Uterus (tissue), 4 donors: ENCODE measurements at places on chromosomes 16 and 17.

GRCh38 chr17:7357381-7357780 is 2.4 kb downstream of the TMEM95 start:
- no peak for DNase-seq

GRCh38 chr16:22813223-22813947 is 577 bp upstream of the HS3ST2 start:
- no peak for DNase-seq

DNA sequence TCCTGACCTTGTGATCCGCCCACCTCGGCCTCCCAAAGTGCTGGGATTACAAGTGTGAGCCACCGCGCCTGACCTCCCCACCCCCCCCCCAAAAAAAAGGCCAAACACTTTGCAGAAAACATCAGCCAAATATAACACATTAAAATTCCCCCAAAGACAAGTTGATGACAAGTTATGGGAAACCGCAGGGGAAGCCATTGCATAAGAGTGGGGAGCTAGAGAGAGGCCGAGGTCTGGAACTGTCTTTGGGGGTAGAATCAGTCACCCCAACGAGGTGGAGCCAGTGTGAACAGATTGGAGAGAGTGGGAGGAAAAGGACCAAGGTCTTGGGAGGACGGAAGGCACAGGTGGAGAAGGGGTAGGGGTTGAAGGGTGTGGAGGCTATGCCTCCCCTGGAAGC is 2.8 kb downstream of the DRC3 start:
- DNase-seq: no peak

- no peak for DNase-seq
These were observed 122.4 kb upstream of the WSCD1 start for GRCh38 chr17:5947701-5948180.
